GDM1 (cell line): ENCODE measurements at places on chromosomes 2 and 18.

DNA sequence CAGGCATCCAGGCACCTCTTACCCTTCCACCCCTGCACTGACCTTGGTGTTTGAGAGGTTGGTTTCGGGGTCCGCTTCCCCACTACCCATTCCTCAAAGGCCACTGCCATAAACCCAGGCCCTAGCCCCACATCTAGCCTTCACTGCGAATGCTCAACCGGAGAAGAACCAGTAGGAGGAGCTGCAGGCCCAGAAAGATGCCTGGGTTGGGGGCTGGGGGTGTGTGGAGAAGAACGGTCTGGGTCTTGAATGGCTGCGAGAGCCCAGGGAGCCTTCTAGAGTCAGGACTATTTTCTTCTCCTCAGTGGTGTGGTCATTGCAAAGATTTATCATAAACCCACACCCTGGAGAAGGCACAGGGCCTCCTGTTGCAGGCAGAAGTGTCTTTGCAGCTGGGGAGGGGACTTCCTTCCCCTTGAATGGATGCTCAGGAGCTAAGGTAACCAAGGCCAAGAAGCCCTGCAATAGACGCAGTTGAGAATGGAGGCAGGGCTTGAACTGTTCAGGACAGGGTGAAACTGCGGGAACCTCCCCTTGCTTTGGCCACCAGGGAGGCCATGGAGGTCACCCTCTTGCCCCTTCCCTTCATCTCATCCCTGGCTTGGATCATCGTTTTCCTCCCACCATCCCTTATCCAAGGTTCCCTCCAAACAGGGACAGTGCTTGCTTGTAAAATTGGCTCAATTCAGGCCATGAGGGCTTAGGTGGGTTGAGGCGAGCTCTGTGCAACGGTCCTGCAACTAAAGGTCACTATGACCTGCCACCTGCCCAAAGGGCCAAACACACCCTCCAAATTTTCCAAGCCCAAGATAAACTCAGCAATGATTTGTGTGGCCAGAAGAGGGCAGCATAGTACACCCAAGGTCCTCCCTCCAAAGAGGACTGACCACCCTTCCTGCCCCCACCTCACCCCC lies 20.9 kb downstream of the THNSL2 start:
- peak; percentile 12 for DNase-seq

DNA sequence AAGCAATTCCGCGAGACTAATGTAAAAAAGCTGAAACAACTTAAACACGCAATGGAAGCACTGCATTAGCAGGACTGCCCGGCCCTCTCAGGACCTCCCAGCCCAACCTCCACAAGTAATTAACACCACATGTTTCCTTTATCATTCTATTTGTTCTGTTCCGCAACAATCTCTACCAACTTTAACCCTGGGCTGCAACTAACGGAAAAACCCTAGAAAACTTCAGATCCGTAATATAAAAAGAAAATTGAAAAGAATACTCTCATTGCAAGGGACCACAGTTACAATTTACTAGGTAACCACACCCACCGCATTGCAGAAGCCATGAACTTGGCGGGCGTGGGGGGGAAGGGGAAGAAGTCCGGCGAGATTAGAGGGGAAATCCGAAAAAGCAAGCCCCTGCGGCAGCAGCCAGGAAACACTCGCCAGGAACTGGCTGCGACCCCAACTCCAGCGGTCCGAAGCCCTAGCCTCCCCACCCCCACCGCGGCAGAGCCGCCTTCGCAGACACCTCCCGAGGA lies 1.2 kb downstream of the EPB41L3 start:
- no peak for DNase-seq

DNA sequence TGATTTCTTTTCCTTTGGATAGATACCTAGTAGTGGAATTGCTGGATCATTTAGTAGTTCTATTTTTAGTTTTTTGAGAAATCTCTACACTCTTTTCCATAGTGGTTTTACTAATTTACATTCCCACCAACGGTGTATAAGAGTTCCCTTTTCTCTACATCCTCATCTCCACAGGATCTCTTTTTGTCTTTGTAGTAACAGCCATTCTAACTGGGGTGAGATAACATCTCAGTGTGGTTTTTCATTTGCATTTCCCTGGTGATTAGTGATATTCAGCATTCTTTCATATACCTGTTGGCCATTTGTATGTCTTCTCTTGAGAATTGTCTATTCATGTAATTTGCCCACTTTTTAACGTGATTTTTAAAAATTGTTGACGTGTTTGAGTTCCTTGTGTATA lies 13.8 kb downstream of the RFTN2 start:
- no peak for DNase-seq

- no peak for DNase-seq
Measured at GRCh38 chr2:96522304-96523203, 14.0 kb upstream of the ARID5A start.

- DNase-seq, result no peak
Measured at GRCh38 chr2:84855731-84856130, 25.2 kb downstream of the TRABD2A start.

GRCh38 chr2:110120171-110121051 lies 4.8 kb upstream of the MALL start:
- DNase-seq, result no peak

DNA sequence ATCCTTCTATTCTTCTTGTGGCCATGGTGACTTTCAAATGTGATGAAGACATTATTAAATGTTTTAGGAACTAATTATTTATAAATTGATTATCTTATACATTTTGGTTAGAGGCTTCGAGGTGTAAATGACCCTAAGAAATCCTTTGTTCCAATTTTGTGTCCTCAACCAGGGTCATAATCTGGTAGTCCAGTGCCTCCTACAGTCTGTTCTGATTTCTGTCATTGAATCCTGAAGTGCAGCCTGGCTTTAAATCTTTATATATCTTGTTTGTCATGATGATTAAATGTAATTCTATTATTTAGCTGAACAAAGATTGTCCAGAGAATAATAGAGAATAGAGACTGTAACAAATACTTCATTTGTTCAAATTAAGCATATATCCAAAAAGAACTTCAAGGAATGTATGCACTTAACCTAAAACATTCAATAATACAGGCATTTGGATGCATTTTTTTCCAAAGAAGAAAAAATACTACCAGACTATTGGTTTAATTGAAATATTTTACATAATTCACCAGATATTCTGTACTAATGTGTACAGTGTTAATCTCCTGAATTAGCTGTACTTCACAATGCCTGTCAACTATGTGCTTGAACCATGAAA lies 89.8 kb downstream of the PRPF40A start:
- peak; percentile 4 for DNase-seq

GRCh38 chr18:61400016-61400635 lies 66.9 kb downstream of the CDH20 start:
- no peak for DNase-seq

DNA sequence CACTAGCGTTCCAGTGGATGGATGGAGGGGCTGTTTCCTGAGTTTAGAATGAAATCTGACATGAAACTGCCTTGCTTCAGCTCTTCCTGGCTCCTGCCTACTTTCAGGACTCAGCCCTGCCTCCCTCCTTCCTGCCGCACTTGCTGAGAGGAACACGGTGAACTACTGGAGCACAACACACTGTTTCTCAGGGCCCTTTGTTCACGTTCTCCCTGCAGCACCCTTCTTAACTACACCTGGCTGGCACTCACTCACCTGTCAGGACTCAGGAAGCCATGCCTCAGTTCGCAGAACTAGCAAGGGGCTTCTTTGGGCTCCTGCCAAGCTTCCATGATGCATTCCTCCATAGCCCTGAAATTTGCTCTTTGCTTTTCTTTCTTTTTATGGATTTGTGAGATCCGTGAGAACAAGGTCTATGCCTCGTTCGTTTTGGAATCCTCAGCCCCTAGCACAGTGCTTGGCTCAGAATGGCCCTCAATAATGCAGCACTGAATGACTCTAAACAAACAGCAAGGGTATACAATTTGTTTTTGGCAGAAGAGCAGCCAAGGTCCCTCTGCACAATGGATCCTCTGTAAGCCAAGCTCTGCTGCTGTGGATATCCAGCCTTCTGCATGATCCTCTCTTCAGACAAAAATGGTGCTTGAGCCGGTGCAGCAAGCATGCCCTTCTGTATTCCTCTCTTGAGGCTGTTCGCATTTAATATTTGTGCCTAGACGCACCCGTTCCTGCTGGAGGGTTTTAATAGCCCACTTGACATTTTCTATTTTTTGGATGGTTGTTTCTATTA lies 357.0 kb downstream of the TSN start:
- DNase-seq, result no peak

- no peak for DNase-seq
Measured at GRCh38 chr18:57918601-57919000, 115.5 kb upstream of the ATP8B1 start.

- DNase-seq, result no peak
Measured at GRCh38 chr18:9898792-9899549, 13.2 kb downstream of the TXNDC2 start.

DNA sequence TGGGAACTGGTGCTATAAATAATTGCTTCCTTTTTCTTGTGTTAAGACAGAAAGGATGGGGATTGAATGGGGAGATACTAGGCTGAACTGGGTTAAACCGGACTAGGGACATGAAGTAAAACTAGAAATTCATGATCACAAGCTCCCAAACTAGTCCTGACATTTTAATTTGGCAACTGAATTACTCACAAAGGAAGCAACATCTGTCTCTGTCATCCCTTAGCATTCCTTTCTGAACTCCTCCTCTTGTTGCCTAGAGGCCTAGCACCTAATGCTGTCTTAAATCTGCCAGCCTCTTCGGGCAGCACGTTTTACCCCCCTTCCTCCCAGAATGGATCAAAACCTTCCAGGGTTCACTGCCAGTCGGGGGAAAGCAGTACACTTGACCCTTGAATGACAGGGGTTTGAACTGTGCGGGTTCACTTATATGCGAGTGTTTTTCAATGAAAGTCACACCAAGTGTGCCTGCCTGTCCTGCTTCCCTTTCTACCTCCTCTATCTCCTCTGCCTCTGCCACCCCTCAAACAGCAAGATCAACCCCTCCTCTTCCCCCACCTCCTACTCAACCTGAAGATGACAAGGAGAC lies 8.2 kb downstream of the KCTD1 start:
- DNase-seq, result no peak

DNA sequence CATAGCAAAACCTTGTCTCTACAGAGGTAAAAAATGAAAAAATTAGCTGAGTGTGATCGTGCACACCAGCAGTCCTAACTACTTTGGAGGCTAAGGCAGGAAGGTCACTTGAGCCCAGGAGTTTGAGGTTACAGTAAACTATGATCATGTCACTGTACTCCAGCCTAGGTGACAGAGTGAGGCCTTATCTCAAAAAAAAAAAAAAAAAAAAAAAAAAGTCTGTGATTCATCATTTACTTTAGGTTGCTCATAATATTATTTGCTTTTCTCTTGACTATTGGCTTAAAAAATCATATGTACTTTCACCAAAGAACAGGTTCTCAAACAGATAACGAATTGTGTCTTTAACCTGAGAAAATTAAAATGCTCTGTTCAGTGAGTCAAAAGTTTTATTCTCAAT lies 129.1 kb downstream of the MYO3B start:
- no peak for DNase-seq

DNA sequence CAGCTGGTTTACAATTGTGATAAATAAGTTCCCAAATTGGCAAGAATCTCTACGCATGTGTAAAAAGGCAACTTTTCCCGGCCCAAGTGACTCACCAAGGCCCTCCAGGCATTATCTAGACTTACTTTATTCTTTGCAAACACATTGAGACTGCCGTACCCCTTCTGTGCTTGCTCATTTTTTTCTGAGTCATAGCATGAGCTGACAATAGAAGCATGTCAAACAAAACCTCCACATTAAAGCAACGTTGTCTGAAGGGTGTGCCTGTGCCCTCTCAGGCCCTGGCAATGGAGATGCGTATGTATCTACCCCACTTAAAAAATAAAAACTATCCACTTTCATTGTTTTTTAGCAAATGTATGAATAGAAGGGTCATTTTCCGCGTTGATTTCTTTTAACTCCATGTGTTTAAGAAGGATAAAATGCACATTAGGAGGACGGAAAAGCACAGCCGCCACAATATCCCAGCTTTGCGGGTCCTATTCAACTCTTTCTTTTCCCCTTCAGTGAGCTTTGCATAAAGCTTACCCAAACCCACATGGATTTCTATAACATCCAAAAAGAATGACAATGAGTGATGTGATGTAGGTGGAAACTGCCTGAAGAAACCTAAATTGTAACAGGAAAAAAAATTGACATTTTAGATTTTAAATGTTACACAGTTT lies 298.2 kb downstream of the CDCA7 start:
- DNase-seq, result no peak

- no peak for DNase-seq
Measured at GRCh38 chr2:185456517-185456916, 282.1 kb upstream of the FSIP2 start.

- DNase-seq, result no peak
Measured at GRCh38 chr2:100802066-100802465, 17.9 kb upstream of the NPAS2 start.

- DNase-seq, result no peak
Measured at GRCh38 chr2:12587228-12587627, 129.5 kb upstream of the TRIB2 start.

GRCh38 chr2:219387306-219388120 lies at the start of gene DNPEP:
Gene DNPEP, minus strand, starts transcription at chr2:219387912. Its CDS starts 118 bp downstream, at chr2:219387794.
- peak; percentile 93 for DNase-seq

DNA sequence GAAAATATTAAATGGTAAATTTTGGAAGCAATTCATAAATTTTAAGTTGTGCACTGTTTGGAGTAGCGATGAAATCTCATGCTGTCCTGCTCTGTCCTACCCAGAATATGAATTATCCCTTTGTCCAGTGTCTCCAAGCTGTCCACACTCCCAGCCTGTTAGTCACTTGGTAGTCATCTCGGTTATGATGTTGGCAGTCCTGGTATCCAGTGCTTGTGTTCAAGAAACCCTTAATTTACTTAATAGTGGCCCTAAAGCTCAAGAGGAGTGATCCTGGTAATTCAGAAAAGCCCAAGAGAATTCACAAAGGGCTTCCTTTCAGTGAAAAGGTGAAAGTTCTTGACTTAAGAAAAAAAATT lies 71.8 kb upstream of the STAM2 start:
- DNase-seq, result no peak

GRCh38 chr2:71071681-71072398 lies 3.4 kb downstream of the NAGK start:
- DNase-seq, result peak; percentile 86

DNA sequence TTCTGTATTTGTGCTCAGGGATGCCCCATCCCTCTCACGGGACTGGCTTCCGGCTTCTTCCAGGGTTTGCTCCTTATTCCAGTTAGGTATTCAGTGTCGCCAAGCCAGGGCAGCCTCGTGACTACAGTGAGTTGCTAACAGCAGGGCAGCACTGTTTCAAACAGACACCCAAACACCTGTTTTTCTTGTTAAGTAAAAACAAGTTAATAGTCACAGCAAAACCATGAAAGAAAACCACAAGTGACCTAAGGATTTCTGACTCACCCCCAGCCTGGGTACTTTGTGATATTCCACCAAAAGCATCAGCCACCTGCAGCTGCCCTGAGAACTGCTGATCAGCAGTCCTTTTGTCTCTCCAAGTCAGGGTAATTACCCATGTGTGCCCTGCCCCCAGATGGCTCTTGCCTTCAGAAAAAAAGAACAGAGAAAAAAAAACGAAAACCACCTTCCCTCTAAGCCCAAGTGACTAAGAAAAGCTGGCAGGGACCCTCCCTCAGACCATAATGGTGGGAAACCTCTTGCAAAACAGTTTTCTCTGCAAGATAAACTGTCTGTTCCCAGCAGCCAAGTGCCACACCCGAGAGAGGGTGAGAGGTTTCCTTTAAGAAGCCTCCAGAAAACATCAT lies 178.2 kb downstream of the ANAPC1 start:
- no peak for DNase-seq
